T-helper 1 cell (primary cell): ENCODE measurements at places on chromosomes 1 and 21.

GRCh38 chr1:53606651-53607051, 132.3 kb downstream of the GLIS1 start:
- DNase-seq: no peak

- DNase-seq: no peak
Measured at GRCh38 chr1:163173121-163173520, 29.6 kb downstream of the RGS5 start.

DNA sequence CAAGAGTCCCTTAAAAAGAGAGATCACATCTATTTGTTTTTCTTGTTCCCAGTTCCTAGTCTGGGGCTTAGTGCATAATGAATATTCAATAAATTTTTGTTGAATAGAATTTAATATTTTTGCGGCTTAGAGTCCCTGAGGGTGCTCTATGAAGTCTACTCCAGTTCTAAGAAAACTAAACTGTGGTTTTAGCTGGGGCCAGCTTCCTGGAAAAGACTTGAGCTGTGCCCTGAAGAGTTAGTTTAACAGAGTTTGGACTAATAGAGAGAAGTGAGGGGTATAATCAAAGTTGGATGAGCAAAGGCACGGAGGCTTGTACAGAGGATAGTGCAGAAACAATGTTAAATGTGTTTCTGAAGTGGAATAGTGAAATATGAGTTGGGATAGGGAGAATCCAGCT, 168.9 kb downstream of the FASLG start:
- peak; percentile 23 for DNase-seq

DNA sequence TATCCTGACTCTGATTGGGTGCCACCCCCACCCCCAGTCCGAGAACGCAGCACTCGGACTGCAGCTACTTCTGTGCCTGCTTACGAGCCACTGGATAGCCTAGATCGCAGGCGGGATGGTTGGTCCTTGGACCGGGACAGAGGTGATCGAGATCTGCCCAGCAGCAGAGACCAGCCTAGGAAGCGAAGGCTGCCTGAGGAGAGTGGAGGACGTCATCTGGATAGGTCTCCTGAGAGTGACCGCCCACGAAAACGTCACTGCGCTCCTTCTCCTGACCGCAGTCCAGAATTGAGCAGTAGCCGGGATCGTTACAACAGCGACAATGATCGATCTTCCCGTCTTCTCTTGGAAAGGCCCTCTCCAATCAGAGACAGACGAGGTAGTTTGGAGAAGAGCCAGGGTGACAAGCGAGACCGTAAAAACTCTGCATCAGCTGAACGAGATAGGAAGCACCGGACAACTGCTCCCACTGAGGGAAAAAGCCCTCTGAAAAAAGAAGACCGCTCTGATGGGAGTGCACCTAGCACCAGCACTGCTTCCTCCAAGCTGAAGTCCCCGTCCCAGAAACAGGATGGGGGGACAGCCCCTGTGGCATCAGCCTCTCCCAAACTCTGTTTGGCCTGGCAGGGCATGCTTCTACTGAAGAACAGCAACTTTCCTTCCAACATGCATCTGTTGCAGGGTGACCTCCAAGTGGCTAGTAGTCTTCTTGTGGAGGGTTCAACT, 2.1 kb downstream of the RBM15 start:
- no peak for DNase-seq

DNA sequence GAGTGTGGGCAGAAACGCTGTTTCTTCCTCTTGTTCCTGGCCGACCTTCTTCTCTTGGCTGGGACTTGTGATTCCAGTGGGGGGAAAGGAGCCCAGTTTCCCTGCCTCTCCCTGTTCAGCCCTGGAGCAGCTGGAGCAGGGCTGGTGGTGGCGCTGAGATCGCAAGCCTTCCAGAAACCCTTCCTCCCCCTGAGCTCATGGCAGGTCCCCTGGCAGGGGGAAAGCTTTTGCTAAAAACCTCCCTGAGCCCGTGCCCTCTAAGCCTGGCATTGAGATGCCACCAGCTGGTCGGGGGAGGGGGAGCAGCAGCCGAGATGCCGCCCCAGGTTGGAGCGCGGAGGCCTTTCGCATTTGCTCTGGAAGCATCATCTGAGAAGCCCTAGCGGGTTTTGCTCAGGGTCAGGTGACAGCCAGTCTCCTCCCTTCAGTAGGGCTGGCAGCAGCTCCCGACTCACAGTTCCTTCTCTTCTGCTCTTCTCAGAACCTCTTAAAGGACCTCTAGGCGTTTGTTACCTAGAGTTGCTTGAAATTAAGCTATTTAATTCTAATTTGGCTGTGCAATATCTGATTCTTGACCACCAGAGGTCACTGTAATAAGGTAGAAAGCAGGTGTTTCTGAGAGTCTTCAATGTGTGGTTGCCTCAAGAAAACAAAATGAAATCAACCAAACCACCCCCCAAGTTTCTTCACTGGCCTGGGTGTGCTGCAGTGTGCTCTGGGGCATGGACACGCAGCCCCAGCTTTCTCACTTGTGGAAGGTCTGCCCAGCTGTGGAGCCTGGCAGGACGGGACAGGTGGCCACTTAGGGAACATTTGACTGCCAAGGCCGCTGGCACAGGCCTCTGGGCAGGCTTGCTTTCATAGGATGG, 257.3 kb downstream of the CAMTA1 start:
- DNase-seq: no peak

DNA sequence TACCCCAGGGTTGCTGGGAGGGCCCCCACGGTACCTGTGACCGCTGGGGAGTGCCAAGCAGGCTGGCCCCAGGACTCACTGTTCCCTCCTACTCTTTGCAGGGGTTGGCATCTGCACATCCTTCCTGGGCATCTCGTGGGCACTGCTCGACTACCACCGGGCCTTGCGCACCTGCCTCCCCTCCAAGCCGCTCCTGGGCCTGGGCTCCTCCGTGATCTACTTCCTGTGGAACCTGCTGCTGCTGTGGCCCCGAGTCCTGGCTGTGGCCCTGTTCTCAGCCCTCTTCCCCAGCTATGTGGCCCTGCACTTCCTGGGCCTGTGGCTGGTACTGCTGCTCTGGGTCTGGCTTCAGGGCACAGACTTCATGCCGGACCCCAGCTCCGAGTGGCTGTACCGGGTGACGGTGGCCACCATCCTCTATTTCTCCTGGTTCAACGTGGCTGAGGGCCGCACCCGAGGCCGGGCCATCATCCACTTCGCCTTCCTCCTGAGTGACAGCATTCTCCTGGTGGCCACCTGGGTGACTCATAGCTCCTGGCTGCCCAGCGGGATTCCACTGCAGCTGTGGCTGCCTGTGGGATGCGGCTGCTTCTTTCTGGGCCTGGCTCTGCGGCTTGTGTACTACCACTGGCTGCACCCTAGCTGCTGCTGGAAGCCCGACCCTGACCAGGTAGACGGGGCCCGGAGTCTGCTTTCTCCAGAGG, 6.8 kb downstream of the XKR8 start:
- DNase-seq: no peak

DNA sequence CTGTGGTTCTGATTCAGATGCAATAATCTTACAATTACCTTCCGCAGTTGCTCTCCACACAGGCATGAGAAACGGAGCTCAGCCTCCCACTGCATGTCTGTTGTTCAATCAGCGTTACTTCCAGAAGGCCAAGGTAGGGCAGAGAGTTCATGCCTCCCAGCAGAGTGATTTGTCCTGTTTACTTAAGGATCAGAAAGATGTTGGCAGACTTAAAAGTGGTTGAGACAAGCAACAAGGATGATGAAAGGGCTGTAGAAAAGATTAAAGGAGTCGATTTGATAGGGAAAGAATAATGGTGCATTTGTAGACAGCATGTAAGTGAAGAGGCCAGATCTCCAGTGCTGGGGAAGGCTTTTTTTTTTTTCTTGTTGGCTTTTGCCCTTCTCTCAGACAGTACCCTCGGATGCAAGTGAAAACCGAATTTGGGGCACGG, 26.6 kb downstream of the ARMH1 start:
- no peak for DNase-seq

- DNase-seq: no peak
Measured at GRCh38 chr1:160169553-160170399, 18.4 kb downstream of the ATP1A4 start.

DNA sequence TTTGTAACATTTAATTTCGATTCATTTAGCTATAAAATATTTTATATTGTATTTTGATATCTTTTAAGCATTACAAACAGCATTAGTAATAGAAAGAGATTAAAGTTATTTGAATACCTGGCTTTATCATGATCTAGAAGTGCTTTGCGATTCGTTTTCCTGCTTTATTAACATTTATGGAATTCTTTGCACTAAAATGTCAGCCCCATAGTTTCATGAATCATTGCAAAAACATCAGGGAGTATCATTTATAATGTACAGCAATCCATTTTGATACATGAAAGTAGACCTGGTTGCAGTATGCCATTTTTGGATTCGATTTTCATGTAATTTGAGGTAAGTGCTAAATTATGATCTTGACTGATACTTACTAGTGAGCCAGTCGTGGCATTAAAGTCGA, 108.0 kb upstream of the DPYD start:
- no peak for DNase-seq

DNA sequence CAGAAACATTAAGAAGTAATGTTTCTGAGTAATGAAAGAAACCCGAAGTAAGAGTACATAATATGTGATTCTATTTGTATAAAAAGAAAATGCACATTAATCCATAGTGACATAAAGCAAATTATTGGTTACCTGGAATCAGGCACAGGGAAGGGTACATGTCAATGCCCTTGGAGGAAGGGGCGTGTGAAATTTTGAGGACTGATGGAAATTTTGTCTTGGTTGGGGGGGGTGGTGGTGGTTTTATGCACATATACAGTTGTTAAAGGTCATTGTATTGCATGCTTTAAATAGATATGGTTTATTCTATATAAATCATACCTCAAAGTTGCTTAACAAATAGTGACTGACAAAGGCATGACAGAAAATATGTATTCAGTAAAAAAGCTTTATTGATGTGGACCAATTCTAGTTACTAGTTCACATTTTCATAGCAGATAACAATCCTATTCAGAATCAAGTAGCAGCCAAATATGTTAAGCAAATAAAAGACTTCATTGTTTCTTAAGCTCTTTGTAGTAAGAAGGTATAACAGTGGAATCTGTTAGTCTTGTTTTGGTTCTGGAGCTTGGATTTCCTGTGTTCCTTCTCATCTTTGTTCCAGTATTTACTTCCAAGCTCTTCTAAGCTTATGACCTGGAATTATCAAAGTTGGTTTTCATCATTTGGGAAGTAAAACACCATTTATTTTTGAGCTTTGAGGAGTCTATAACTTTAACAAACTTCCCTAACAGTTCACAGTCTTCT, 15.1 kb downstream of the BACH1 start:
- DNase-seq: no peak

DNA sequence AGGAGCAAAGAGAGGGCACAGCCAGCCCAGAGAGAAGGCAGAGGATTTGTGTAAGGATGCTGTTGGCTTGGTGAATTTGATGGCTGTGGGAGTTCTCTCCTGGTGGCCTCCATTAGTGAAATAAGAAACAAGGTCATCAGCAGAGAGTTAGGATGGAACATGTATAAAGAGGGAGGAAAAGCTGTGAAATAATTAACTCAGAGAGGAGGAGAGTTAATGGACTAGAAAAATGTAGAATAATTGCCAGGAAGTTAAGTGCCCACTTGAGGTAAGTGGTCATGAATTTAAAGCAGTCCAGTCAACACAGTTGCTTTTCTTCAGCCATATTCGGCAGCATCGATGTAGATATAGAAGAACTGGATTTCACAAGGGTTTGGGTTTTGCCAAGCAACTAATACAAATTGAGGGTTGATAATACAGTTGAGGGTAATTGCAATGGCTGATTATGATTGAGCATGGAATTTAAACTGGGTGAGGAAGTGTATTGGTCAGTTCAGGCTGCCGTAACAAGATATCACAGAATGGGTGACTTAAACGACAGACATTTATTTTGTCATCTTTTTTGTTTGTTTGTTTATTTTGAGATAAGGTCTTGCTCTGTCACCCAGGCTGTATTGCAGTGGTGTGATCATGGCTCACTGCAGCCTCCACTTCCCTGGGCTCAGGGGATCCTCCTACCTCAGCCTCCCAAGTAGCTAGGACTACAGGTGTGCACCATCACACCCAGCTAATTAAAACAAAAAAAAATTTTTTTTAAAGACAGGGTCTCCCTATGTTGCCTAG, 31.7 kb upstream of the KLF17 start:
- no peak for DNase-seq
